ENCODE measurements at places on chromosomes 13 and 19. TPM values are rescaled to one million over a fixed set of nuclear protein-coding genes. Genes with fewer than 3 reads are reported as not detected.

LNX2 gene
- total RNA-seq = 12.1 TPM

DNA sequence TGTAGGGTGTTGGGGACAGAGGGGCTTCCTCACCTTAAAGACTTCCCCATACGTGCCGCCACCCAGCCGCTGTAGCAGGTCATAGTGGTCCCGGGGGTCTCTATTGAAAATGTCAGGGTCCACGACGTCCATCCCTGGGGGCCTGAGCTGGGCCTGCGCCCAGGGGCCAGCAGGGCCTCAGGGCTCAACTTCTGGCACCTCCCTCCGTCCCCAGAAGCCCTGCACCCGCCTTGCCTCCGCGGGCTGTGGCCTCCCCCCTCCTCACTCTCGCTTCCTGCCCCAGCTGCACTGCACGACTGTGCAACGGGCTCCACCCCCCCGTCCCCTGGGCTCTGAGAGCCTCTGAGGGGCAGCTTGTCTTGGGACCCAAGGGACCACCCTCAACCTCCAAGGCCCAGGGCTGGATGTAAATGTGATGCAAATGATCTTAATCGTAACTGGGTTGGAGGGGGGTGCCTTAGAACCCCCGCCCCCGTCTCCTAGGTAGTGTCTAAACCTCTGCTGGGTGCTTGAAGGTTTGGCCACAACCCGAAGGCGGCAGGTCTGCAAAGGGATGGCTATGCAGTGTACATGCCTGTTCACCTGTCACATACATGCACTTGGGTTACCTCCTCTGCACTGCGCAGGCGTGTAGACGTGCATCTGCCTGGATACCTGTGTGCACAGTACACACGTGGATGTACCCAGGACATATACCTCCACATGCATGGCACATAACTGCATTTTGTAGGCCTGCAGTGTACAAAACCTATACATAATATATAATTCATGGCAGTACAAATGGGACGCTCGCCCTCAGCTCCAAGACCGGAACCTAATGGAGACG, at the start of gene MAP4K1:
Gene MAP4K1, minus strand, starts transcription at position 190 of the 826 bp plus-strand sequence. Its CDS starts 58 bp downstream, at position 132.
- DNase-seq = no peak
- peak within 1 kb of the TSS; percentile 99 for H3K4me3 ChIP-seq
- peak within 1 kb of the TSS; percentile 76 for H3K27ac ChIP-seq
- H3K36me3 ChIP-seq = peaks cover 15% of the 10 kb centered on the region

DNA sequence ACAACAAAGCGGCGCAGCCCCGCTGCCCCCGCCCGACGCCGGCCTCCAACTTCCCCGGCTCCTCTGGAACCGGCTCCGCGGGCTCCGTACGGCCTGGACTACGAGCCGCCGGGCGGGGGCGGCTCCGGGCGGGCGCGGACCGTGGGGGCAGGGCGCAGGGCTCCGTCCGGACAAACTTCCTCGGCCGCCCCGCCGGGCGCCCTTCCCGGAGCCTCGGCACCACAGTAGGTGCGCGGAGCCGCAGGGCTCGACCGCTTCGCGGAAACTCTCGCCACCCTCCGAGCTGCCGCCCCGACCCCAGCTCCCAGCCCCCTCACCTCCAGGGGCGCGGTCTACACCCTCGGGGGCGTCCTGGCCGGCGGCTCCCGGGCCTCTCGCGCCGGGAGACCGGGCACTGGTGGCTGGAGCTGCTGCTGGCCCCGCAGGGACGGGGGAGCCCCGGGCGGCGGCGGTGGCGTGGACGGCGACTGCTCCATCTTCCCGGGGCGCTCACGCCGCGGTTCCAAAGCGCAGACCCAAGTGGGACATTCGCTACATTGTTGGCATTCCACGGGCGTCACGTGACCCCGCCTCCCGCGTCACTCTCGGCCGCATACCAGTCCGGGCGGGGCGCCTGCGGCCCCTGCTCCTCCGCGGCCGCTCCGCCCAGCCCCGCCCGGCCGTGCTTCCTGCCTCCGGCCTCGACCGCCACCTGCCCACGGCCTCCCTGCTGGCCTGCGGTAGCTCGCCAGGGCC, at the start of gene LATS2:
Gene LATS2, minus strand, starts transcription at position 558 of the 735 bp plus-strand sequence. CDS start 15,560 bp downstream, outside the sequence.
- H3K27me3 ChIP-seq = no peaks in the 10 kb centered on the region
- DNase-seq = peak; percentile 82
- H3K36me3 ChIP-seq = no peaks in the 10 kb centered on the region
- peak within 1 kb of the TSS; percentile 96 for H3K27ac ChIP-seq

DNA sequence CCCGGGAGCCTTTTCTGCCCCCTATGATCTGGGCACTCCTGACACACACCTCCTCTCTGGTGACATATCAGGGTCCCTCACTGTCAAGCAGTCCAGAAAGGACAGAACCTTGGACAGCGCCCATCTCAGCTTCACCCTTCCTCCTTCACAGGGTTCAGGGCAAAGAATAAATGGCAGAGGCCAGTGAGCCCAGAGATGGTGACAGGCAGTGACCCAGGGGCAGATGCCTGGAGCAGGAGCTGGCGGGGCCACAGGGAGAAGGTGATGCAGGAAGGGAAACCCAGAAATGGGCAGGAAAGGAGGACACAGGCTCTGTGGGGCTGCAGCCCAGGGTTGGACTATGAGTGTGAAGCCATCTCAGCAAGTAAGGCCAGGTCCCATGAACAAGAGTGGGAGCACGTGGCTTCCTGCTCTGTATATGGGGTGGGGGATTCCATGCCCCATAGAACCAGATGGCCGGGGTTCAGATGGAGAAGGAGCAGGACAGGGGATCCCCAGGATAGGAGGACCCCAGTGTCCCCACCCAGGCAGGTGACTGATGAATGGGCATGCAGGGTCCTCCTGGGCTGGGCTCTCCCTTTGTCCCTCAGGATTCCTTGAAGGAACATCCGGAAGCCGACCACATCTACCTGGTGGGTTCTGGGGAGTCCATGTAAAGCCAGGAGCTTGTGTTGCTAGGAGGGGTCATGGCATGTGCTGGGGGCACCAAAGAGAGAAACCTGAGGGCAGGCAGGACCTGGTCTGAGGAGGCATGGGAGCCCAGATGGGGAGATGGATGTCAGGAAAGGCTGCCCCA, 8.5 kb upstream of the CEACAM7 start:
- no peak overlapping the region for H3K27ac ChIP-seq
- DNase-seq = no peak
- peaks cover 23% of the 10 kb centered on the region for H3K27me3 ChIP-seq
- H3K4me1 ChIP-seq = no peaks in the 10 kb centered on the region
- H3K4me3 ChIP-seq = no peak overlapping the region

GRCh38 chr13:48356750-48357149, 53.2 kb downstream of the RB1 start:
- no peak overlapping the region for H3K4me3 ChIP-seq
- no peak for DNase-seq
- H3K4me1 ChIP-seq = no peaks in the 10 kb centered on the region
- peaks cover 4% of the 10 kb centered on the region for H3K36me3 ChIP-seq

GRCh38 chr13:90751026-90751425, 596.5 kb upstream of the MIR17HG start:
- no peaks in the 10 kb centered on the region for H3K36me3 ChIP-seq
- H3K4me3 ChIP-seq = no peak overlapping the region
- H3K4me1 ChIP-seq = no peaks in the 10 kb centered on the region
- no peak overlapping the region for H3K27ac ChIP-seq
- H3K27me3 ChIP-seq = no peaks in the 10 kb centered on the region

- H3K27ac ChIP-seq = no peak overlapping the region
- DNase-seq = no peak
- no peak overlapping the region for H3K4me3 ChIP-seq
- H3K4me1 ChIP-seq = peaks cover 5% of the 10 kb centered on the region
- no peaks in the 10 kb centered on the region for H3K27me3 ChIP-seq
These were observed 14.8 kb downstream of the DOCK9 start for GRCh38 chr13:98962901-98963590.
